Non-pigmented ciliary epithelial cell (primary cell): ENCODE measurements at places on chromosomes 16 and 17.
A peak's percentile ranks its signal among the peaks of the same experiment; 100 is the strongest.

- DNase-seq: no peak
These were observed 77.6 kb upstream of the TNRC6C start for GRCh38 chr17:77880711-77881450.

- DNase-seq: no peak
These were observed 153.3 kb downstream of the CHD9 start for GRCh38 chr16:53207810-53208752.

- no peak for DNase-seq
These were observed 143.8 kb upstream of the RPL38 start for GRCh38 chr17:74059479-74060240.

GRCh38 chr17:68035131-68035522 is 408 bp upstream of the KPNA2 start:
- no peak for DNase-seq

DNA sequence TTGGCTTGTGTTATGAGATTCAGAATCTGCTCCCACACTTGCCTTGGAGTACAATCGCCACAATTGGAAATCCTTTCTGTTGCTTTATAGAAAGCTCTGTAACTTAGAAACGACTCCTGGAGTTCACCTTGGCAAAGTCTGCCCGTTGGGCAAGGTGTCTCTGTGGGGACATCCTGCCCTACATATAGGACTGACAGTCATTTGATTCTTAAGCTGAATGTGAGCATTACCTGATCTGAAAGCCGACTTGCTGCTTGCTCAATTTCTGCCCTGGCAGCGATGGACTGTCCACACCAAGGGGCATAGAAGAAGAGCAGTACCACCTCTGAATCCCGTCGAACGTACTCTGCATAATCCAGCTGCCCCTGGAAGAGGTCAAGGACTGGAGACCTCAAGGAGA is 6.9 kb downstream of the TXNDC11 start:
- DNase-seq: no peak

DNA sequence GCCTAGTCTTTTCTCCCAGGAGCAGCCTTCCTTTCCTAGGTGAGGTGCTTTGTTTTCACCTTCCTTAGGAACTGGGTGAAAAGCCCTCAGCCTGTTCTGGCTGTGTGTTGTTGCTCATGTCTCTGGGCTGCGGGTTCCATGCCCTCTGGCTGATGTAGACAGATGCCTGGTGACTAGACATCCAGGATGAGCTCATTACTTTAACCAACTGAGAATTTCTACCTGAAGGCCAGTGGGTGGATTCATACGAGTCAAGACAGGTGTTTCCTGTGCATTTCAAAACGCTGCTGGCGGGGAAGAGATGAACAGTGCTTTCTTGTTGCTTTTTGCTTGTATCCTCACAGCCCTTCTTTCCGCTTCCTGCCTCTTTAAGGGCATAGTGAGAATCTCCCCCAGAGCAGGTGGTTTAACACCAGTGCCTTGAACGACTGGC is 22.3 kb downstream of the SAP30BP start:
- DNase-seq: no peak

- no peak for DNase-seq
These were observed 187.9 kb downstream of the CNTNAP4 start for GRCh38 chr16:76464955-76465620.

DNA sequence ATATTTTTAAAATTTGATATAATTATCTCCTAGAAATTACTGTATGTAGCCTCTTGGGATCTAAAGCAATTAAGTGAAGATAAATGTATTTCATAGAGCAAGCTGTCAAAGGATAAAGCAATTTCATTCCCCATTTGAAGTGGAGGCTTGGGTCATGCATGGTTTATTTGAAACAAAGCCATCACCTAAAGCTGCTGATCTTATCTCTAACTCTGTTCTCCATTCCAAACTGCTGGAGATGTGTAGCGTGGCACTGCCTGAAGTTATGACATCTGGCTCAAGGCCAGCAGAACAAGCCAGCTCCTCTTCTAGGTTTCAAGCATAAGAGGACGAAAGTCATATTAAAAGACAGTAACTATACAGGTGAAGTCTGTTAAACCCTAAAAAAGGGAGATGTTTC is 83.9 kb downstream of the HIC1 start:
- no peak for DNase-seq

GRCh38 chr17:38914741-38915638 is 10.4 kb upstream of the LASP1NB start:
- no peak for DNase-seq

GRCh38 chr17:74730491-74731346 is 6.3 kb upstream of the RAB37 start:
- DNase-seq: no peak

GRCh38 chr17:82931699-82932517 is 92.1 kb upstream of the ZNF750 start:
- peak; percentile 63 for DNase-seq

DNA sequence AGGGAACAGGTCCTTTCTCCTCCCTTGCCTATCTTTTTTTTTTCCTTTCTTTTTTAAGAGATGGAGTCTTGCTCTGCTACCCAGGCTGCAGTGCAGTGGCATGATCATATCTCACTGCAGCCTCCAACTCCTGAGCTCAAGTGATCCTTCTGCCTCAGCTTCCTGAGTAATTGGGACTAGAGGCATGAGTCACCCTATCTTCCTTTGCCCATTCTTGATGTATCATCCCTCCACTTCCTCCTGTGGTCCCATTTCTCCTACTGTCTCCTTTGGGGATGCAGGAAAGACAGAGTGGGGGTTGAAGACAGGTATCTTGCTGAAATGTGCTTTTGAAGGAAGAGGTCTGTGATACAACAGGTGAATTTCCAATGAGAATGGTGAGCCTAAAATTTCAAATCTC is 5.5 kb downstream of the MYO19 start:
- no peak for DNase-seq

DNA sequence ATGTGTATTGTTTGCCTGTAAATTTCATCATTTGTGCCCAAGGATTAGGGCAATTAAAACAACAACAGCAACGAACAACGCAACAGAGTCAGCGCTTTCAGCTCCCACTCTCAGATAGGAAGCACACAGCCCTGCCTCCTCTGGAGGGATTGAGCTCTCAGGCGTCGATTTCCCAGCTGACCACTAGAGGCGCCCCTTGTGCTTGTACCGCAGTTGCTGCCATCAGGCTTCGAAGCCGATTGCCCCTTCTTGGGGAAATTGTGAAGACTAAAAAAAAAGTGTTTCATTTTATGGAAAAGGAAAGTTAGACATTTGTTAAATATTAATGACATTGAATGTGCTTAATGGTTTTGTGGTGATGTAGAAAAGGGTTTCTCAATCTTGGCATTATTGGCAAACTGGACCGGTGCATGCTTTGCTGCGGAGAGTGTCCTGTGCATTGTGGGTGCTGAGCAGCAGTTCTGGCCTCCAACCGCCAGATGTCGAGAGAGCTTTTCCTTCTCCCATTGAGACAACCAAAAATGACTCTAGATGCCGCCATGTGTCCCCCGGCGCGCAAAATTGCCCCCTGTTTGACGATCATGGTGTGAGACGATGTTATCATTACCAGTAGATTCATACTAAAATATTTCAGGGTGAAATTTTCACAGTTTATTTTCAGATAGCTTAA is 650.4 kb upstream of the RBFOX1 start:
- DNase-seq: no peak

DNA sequence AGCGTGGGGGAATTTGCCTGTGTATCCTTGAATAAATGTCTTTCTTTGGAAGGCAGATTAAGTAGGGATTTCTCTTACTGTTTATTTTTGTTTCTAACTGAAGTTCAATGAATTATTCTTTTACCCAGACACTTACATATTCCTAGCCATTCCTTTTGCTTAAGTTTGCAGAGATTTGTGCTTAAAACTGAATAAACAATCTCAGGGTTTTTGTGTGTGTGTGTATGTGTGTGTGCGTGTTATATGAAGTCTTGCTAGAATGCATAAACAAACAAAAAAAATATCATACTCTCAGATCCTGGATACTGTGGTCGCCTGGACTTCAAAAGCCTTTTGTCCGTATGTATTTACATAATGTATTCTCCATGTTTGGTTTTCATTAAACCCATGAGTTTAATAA is 672.8 kb downstream of the MAF start:
- no peak for DNase-seq

DNA sequence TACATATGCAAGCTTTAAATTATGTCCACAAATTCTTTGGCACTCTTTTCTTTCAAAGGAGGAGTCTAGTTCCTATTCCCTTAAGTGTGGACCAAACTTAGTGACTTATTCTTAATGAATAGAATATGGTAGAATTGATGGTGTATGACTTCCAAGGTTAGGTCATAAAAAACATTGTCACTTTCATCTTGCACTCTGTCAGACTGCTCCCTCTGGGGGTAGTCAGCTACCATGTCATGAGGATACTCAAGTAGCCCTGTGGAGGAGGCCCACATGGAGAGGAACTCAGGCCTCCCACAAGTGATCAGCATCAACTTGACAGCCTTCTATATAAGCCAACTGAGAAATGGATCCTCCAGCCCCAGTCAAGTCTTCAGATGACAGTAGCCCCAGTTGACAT is 58.0 kb upstream of the SCNN1B start:
- no peak for DNase-seq

DNA sequence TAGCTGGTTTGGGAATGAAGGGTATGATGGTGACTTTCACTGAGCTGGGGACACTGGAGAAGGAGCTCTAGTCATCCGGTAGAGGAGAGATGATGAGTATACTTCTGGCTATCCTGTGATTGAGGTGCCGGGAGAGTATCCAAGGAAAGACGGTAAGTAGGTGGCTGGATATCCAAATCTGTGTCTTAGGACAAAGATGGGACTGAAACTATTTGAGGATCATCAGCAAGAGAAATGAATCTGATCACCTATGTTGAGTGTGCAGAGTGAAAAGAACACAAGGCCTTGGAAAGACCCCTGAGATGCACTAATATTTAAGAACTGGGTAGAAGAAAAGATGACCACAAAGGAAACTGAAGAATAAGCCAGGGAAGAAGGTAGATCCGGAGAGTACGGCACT is 1.0 kb downstream of the NACA2 start:
- DNase-seq: no peak

GRCh38 chr17:46869975-46870803 is 18.8 kb downstream of the WNT9B start:
- DNase-seq: no peak

GRCh38 chr17:977166-977565 is 2.4 kb downstream of the NXN start:
- no peak for DNase-seq

GRCh38 chr17:8105957-8106398 is 12.3 kb downstream of the ALOXE3 start:
- DNase-seq: no peak

GRCh38 chr17:17779015-17779611 is 57.7 kb downstream of the SREBF1 start:
- DNase-seq: no peak

DNA sequence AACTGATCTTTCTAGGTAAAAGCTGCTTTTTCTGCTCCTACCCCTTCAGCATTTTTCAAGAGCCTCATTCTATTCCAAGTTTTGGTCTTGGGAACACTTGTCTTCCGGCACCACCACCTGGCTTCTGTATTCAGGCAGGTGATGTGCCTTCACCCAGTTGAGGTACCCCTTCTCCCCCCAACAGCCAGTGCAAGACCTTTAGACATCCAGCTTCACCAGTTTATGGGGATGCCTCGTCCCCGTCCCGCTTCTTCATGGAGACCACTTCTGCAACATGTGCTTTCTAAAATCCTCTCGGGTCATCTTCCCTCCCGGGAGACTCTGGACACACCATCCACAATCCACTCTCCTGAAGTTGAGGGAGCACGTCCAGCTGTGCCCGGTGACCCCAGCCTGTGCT is 69.9 kb downstream of the SRCIN1 start:
- DNase-seq: no peak

DNA sequence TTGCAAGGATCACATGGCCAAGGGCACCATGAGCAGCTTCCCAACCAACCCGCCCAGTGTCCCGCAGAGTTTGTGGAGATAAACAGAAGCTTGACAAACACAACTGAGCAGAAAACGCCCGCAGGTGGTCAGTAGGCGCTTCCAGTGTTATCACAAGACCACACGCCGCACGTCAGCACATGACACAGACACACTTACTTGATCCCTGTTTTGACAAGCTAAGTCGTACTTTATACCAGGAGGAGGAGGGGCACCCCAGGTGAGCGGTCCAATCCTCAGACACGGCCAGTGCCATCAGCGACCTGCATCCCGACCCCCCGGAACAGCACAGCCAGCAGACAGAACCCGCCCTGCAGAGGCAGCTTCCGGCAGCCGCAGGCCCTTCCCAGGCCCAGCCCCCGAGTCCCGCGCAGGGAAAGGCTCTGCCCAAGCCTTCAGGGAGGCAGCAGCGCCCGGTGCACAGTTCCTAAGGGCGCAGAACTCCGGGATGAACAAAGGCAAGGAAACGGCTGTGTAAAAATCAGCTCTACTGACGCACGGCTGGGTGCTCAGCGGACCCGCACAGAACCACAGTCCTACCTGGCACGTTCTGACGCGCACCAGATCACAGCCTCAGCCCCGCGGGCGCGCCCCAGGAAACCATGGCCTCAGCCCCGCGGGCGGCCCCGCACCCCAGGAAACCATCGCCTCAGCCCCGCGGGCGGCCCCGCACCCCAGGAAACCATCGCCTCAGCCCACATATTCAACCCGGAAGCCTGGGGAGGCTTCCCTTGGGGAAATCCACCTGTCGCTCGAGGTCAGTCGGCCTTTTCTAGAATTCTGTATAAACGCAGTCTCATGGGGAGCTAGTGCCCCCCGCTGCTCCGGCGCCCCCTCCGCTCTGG is 27.8 kb downstream of the AXIN1 start:
- no peak for DNase-seq

DNA sequence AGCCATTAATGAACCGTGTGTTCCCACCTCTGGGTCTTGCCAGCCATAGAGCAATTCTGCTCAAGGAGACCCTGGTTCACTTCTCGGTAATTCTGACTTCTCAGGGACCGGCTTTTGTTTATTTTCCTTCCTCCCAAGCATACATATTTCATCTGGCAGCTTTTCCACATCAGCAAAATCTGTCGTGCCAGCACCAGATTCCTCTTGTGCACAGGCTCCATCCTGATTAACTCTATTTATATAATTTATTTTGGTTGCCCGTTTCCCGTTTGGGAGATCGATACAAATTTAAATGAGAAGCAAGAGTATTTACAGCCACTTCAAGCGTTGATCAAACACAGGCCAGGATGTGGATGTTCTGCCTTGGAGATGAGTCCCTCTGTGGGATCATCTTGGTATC is 161.9 kb upstream of the XYLT1 start:
- DNase-seq: no peak

GRCh38 chr16:83402160-83402814 is 405.5 kb upstream of the HSBP1 start:
- no peak for DNase-seq
